Ureter (tissue), 1 donor: ENCODE measurements at places on chromosomes 6 and 20. TPM values are rescaled to one million over a fixed set of nuclear protein-coding genes. Genes with fewer than 3 reads are reported as not detected.

Gene BCAS1
- total RNA-seq = 67.2 TPM

Gene POPDC3
- total RNA-seq = not detected

Gene WFDC12
- total RNA-seq = not detected

Gene MYB
- total RNA-seq = 0.89 TPM

Gene NHSL1
- total RNA-seq = 25.1 TPM

Gene ARMC2
- total RNA-seq = 10.9 TPM

Gene TAGAP
- 4.9 TPM for total RNA-seq

Gene FIG4
- total RNA-seq = 22.7 TPM

Gene FLRT3
- 77.7 TPM for total RNA-seq

Gene PRELID3B
- total RNA-seq = 62.1 TPM

Gene TP53INP2
- 31.9 TPM for total RNA-seq

Gene ZBP1
- 2.4 TPM for total RNA-seq

Gene GATA5
- total RNA-seq = 4.1 TPM

Gene SLC26A8
- 0.18 TPM for total RNA-seq

Gene PRDM13
- not detected for total RNA-seq

Gene TRIM31
- 0.78 TPM for total RNA-seq

Gene ULBP1
- total RNA-seq = 2.5 TPM

Gene HCK
- total RNA-seq = 6.1 TPM

Gene C6orf163
- total RNA-seq = 7.7 TPM

Gene SLC16A10
- total RNA-seq = 1.8 TPM

Gene SYCP2
- total RNA-seq = 3.2 TPM
